ENCODE measurements at places on chromosomes 6 and 20.

- no peak for DNase-seq
Measured at GRCh38 chr6:157990321-157991066, 8.8 kb downstream of the SYNJ2 start.

DNA sequence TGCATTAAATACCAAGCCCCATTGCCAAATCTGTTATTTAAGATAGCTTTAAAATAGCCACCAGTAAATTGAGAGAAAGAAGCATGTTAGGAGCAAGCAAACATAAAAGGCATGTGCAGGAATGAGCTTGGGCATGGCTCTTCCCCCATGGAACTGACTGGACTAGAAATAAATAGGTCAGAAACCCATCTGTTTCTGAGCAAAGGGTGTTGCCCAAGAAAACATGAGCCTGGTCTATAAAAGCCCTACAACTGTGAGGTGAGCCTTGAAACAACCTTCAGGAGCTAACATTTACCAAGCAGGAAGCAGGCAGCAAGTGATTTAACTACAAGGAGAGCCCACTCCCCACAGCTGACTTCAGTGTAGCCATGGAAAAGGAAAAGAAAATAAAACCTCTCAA lies 126.3 kb downstream of the C6orf118 start:
- DNase-seq, result no peak

DNA sequence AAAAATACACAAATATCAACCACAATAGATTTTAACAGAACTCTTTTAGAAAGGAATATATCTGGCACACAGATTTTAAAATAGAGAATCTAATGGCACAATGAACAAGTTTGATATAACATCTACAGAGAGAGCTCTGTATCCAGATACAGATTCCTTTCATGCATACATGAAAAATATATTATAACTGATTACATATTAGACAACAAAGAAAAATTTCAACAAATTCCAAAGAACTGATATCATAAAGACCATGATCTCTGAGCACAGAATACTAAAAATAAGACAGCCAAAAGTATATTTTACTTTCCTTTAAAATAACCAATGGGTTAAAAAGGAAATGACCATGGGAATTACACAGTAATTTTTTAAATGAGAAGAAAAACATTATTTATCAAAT lies 74.1 kb upstream of the MAP7 start:
- DNase-seq, result no peak

DNA sequence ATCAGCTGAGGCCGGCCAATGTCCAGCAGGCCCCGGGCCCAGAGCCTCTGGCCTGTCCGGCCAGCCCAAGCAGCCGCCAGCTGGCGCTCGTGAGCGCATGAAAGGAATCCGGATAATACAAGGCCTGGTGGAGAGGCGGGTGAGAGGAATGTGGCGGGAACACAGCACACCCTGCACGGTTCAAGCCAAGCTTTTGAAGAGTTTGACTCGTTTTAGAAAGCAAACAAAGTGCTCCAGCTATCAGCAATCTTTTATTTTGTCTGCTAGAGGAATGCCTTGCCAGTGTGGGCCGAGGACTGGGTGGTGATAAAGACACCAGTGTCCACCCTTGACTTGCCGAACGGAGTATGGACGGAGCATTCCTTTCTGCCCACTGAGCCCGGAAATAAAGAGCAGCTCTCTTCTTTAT lies 9.3 kb upstream of the NEDD9 start:
- no peak for DNase-seq

GRCh38 chr6:166423781-166424180 lies 41.0 kb upstream of the MPC1 start:
- DNase-seq, result no peak

DNA sequence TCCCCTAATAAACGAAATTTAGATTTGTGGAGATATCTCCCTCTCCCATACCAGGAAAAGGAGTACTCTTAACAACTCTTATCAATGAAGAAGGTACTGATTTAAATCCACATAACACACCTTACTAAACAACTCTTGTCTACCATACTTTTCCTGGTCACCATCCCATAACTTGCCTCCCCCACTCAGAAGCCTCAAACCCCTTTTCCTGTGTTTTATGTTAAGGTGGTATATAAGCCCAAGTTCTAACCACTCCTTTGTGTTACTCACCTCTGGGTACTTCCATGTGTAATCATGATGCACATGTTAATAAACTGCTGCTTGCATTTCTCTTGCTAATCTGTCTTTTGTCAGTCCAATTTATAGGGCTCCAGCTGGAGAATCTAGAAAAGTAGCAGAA lies 330.7 kb downstream of the CD83 start:
- DNase-seq, result no peak
